ENCODE measurements at places on chromosomes 6 and 20.

DNA sequence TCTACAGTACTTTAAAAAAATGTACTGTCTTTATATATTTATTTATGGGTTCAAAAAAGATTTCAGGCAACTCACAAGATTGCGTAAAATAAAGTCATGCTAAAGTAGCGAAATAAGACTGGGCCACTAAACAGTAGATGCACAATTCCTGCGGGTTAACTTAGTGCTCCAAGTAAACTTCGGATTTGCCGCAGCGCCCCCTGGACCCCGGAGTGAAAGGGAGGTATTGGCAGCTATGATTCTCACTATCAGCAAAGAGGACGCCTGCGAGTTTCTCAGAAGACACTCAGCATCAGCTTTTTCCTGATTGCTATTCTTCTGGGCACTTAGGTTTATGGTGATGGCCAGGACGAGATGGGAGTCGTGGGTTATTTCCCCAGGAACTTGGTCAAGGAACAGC is 1.4 kb downstream of the OTOR start:
- DNase-seq, result no peak

DNA sequence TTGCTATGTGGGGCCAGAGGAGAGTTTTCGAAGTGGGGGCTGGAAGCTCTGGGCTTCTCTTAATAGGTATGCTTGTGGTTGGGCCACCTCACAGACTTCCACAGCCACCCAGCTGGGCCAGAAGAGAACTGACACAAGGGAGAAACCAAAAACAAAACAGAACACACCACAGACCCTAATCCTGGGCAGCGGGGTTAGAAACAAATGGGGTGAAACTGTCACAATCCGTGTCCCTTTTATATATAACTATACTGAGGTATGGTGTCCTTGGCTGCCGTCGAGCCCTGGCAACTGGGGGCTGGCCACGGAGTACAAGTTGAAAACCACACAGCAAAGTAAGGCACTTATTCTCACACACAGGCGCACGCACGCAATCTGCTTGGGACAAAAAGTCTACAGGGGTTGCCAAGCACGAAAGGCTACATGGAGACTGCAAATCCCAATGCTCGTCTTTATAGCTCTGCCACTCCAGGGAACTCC is 78.3 kb downstream of the TRAM2 start:
- DNase-seq, result no peak

DNA sequence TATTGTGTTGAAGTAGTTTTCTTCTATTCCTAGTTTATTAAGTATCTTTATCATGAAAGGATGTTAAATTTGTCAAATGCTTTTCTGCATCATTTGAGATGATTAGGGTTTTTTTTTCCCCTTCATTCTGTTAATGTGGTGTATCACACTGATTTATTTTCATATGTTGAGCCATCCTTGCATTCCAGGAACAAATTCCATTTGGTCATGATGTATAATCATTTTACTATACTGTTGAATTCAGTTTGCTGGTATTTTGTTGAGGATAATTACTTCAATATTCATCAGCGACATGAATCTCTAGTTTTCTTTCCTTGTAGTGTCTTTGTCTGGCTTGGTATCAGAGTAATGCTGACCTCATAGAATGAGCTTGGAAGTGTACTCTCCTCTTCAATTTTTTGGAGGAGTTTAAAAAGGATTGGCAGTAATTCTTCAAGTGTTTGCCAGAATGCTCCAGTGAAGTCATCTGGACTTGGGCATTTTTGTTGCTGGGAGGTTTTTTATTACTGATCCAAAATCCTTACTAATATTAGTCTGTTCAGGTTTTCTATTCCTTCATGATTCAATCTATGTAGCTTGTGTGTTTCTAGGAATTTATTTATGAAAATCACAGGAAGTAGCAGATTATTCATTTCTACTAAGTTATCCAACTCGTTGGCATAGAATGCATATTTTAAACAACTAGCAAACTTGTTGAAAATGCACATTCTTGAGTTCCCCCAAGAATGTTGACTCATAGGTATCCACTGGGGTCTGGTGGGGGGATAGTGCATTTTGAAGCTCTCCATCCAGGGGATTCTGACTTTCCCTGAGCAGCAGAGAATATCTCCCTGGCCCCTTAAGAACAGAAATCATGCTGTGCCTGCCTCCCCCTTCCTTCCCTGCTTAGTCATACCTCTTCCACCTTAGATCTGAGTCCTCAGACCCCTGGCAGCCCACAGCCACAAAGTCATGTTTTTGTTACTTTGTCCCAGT is 187.1 kb downstream of the BMP7 start:
- DNase-seq, result no peak

DNA sequence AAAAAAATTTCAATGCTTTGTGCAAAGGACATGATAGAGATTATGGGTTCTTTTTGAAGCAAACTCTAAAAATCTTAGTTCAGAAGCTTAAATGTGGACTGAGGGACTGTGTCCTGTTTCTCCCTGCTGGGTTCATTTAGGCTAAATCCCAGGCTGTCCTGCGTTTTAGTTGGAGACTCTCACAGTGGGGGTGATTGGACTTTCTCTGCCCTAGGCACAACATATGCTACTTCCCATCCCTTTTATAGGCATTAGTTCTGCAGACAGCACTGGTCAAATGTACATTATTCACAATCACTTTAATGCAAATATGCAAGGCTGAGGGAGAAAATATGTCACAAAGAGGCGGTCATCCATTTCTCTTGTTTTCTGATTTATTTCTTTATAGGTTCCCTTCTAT is 71.3 kb downstream of the TFAP2B start:
- no peak for DNase-seq

DNA sequence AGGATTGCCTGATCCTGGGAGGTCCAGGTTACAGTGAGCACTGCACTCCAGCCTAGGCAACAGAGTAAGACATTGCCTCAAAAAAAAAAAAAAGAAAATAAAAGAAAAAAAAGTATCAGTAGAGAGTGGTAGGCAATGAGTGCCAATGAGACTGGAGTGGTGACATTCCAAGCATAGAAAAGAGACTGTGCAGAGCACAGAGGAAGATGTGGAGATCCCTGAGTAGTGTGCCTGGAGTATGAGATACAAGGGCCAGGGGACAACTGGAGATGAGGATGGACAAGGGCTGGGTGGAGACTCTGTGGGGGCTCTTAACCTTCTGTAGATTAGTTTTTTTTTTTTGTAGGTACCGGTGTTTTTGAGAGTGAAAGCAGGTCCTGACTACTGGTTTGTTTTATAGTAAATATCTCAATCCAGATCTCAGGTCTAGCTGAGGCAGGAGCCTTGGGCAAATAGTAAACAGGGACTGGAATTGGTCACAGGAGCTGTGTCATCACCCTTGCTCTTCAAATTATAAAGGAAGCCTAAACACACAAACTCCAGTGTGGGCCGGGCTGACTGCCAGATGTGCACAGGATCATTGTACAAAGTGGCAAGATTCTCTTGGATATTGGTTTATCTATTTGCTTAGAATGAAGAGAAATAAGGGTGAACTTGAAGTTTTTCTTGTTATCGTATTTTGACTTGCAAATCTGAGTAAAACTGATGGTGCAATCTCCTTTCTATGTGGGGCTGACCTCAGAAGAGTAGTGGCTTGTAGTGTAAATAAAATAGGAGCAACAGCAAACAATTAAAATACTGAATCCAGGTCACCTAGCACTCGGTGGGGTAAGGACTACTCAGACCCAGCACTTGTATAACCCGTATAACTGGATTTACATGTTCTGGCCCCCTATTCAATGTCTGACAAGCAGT is 144.9 kb downstream of the SOX4 start:
- DNase-seq, result no peak

- no peak for DNase-seq
Measured at GRCh38 chr6:2818593-2818992, 23.1 kb downstream of the SERPINB1 start.

- no peak for DNase-seq
Measured at GRCh38 chr6:84583784-84584183, 180.6 kb downstream of the TBX18 start.

GRCh38 chr6:42512579-42512978 is 51.2 kb upstream of the UBR2 start:
- DNase-seq, result no peak

DNA sequence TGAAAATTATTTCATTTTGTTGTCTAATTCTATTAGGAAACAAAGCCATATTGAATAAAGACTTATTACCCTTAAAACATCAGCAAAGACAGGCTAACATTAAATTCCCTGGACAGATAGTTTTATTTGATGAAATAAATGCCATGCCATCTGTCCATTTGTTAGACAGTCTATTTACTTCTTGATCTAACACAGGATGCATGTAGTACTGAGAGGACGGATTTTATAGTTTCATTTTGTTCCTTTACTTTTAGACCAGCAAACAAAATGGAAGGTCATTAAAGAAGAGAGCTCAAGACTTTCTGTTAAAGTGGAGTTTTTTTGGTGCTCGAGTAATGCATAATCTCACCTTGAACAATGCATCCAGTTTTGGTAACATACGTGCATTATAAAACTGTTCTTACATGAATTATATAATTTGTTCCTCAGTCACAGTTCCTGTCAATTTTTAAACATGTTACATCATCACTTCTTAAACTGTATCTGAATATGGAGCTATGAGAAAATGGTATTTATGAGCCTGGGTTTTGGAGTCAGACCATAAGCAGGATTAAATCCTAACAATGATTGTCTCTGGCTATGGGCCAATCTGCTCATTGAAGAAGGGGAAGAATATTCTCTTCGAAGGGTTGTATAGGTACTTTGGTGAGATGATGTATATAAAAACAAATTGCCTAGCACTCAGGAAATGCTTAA is 46.0 kb downstream of the RFX6 start:
- no peak for DNase-seq

- DNase-seq, result no peak
Measured at GRCh38 chr20:12659942-12660341, 348.8 kb upstream of the SPTLC3 start.

GRCh38 chr6:115270953-115271352 is 789.7 kb downstream of the FRK start:
- DNase-seq, result no peak

All from stimulated activated CD4-positive, alpha-beta T cell treated with anti-CD3 and anti-CD28 coated beads, Interleukin-4, amount 100 ng/mL, for 48 hours (primary cell).